ENCODE measurements at places on chromosomes 1 and 21. TPM values are rescaled to one million over a fixed set of nuclear protein-coding genes. Genes with fewer than 3 reads are reported as not detected.
A peak's percentile ranks its signal among the peaks of the same experiment; 100 is the strongest.

DNA sequence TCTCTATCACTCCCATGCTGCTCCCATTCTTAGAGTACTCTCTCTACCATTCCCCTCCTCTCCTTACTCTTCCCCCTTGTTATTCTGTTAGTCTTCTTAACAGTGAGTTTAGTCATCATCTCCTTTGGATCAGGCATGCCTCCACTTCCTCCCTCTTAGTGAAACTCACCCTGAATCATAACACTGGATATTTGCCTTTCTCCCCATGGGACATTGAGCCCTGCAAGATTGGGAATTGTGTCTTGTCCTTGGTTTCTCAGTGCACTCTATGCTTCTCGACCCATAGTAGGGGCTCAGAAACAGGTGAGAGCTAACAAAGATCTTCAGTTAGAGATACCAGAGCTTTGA is 68.3 kb upstream of the GCLM start:
- H3K27ac ChIP-seq = no peak overlapping the region
- no peak overlapping the region for H3K4me3 ChIP-seq
- no peak for DNase-seq
- no peaks in the 10 kb centered on the region for H3K4me1 ChIP-seq
- H3K27me3 ChIP-seq = no peaks in the 10 kb centered on the region

GRCh38 chr21:42013376-42013775 is 3.2 kb upstream of the ZBTB21 start:
- no peak for DNase-seq
- H3K27ac ChIP-seq = no peak overlapping the region
- H3K27me3 ChIP-seq = no peaks in the 10 kb centered on the region
- H3K4me3 ChIP-seq = no peak overlapping the region
- H3K36me3 ChIP-seq = no peaks in the 10 kb centered on the region

DNA sequence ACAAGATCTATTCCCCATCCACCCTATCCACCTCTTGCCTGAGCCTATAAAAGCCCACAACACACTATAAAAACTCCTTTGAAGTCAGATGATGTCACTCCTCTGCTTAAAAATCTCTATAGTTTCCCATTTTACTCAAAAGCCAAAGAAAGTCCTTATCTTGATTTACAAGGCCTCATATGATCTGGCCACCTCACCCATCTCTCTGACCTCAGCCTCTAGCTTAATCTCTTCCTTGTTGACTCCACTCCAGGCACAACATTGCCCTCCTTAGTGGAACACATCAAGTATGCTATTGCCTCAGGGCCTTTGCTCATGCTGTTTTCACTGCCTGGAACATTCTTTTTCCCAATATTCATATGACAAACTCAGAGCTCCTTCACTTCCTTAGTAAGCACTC is 33.3 kb downstream of the ZNF281 start:
- H3K4me3 ChIP-seq = no peak overlapping the region
- no peaks in the 10 kb centered on the region for H3K4me1 ChIP-seq
- no peak for DNase-seq
- H3K27me3 ChIP-seq = no peaks in the 10 kb centered on the region

GRCh38 chr1:39657923-39658485 is 13.9 kb downstream of the NT5C1A start:
- H3K4me3 ChIP-seq = no peak overlapping the region
- H3K27ac ChIP-seq = peak overlapping the region; percentile 17
- no peaks in the 10 kb centered on the region for H3K27me3 ChIP-seq
- peaks cover 5% of the 10 kb centered on the region for H3K4me1 ChIP-seq
- H3K36me3 ChIP-seq = no peaks in the 10 kb centered on the region
- peak; percentile 65 for DNase-seq

DNA sequence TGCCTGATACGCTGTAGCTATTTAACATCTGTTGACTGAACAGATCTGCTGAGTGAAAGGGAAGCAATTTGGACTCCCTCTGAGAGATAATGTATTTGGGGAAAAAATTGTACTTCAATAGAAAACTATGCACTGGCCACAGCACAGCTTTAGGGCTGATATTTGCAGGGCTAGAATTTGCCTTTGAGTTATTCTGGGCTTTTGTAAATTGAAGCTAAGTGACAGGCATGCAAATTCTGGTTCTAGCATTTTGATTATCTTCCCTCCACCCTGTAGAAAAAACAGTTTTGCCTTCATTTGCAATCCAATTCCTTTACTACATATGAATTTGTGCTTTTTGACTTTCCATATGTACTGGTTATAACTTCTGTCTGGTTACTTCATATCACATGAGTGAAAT is 7.9 kb downstream of the KYAT3 start:
- H3K4me1 ChIP-seq = peaks cover 33% of the 10 kb centered on the region
- no peaks in the 10 kb centered on the region for H3K36me3 ChIP-seq
- no peak for DNase-seq
- no peak overlapping the region for H3K4me3 ChIP-seq
- H3K27me3 ChIP-seq = no peaks in the 10 kb centered on the region

DNA sequence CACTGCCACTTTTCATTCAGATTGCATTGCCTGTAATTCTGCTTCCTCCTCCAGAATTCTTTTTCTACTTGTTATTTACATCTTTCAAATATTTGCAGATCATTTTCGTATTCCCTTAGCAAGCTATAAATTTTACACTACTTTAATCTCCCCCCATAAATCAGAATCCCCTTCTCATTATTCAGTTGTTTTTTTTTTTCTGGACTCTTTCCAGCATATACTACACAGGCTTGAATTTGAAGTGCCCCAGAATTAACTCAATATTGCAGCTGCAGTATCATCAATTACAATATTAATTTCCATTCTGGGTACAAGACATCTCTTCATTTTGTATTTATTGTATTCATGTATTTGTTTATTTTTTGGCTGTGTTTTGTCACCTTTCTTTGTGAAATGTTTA is 1494.3 kb downstream of the AMY1C start:
- no peaks in the 10 kb centered on the region for H3K27me3 ChIP-seq
- H3K4me3 ChIP-seq = no peak overlapping the region
- no peak overlapping the region for H3K27ac ChIP-seq
- no peaks in the 10 kb centered on the region for H3K36me3 ChIP-seq
- no peak for DNase-seq

- H3K27ac ChIP-seq = no peak overlapping the region
- DNase-seq = no peak
- no peaks in the 10 kb centered on the region for H3K4me1 ChIP-seq
- no peak overlapping the region for H3K4me3 ChIP-seq
- no peaks in the 10 kb centered on the region for H3K36me3 ChIP-seq
Observed at GRCh38 chr1:152884966-152885624, 7.0 kb downstream of the SMCP start.

- no peaks in the 10 kb centered on the region for H3K27me3 ChIP-seq
- DNase-seq = peak; percentile 76
- H3K27ac ChIP-seq = no peak overlapping the region
- H3K36me3 ChIP-seq = no peaks in the 10 kb centered on the region
Observed at GRCh38 chr1:1946540-1946939, 27.5 kb upstream of the TMEM52 start.

DNA sequence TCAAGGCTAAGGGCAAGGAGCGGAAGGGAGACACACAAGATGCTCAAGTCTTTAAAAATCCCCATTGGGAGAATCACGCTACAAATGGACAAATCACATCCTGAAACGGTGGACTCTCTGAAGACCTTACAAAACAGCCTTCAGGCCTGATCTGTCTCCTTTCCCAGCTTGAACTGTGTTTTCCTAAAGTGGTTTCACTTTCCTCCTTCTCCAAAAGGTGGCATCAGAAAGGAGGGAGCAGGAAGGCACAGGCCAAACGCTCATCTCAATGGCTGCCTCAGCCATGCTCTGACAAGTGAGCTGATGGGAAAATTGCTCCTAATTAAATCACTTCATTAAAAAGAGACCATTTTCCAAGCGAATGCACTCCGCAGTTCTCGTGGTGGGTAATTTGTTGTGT is 47.7 kb downstream of the UTP25 start:
- no peaks in the 10 kb centered on the region for H3K36me3 ChIP-seq
- H3K27me3 ChIP-seq = no peaks in the 10 kb centered on the region
- peak; percentile 50 for DNase-seq
- H3K27ac ChIP-seq = peak overlapping the region; percentile 20

GRCh38 chr1:174812016-174812415 is 187.7 kb upstream of the CACYBP start:
- no peak overlapping the region for H3K4me3 ChIP-seq
- H3K27me3 ChIP-seq = no peaks in the 10 kb centered on the region
- no peak overlapping the region for H3K27ac ChIP-seq
- no peaks in the 10 kb centered on the region for H3K4me1 ChIP-seq
- no peak for DNase-seq
- H3K36me3 ChIP-seq = no peaks in the 10 kb centered on the region

GRCh38 chr1:85417876-85418275 is 47.1 kb downstream of the DDAH1 start:
- no peaks in the 10 kb centered on the region for H3K36me3 ChIP-seq
- no peaks in the 10 kb centered on the region for H3K27me3 ChIP-seq
- H3K4me3 ChIP-seq = no peak overlapping the region
- DNase-seq = no peak
- no peaks in the 10 kb centered on the region for H3K4me1 ChIP-seq

GRCh38 chr1:19332832-19333231 is 20.7 kb downstream of the SLC66A1 start:
- peaks cover 17% of the 10 kb centered on the region for H3K36me3 ChIP-seq
- DNase-seq = no peak
- no peaks in the 10 kb centered on the region for H3K4me1 ChIP-seq

Gene KRTAP13-2
- not detected for total RNA-seq

Gene LAD1
- not detected for total RNA-seq

Gene PCNX2
- total RNA-seq = 2.2 TPM

Gene VASH2
- 0.72 TPM for total RNA-seq
